ENCODE measurements at places on chromosomes 16 and 17. TPM values are rescaled to one million over a fixed set of nuclear protein-coding genes. Genes with fewer than 3 reads are reported as not detected.

The SHBG gene
- not detected for total RNA-seq

The HBA1 gene
- total RNA-seq, result 1,094 TPM

The TEKT5 gene
- not detected for total RNA-seq

The CMTM4 gene
- 15.2 TPM for total RNA-seq

The ZPBP2 gene
- total RNA-seq, result not detected

DNA sequence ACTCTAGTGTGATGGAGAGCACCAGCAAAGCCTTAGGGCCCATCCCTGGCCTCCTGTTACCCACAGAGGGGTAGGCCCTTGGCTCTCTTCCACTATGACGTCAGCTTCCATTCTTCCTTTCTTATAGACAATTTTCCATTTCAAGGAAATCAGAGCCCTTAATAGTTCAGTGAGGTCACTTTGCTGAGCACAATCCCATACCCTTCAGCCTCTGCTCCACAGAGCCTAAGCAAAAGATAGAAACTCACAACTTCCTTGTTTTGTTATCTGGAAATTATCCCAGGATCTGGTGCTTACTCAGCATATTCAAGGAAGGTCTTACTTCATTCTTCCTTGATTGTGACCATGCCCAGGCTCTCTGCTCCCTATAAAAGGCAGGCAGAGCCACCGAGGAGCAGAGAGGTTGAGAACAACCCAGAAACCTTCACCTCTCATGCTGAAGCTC, at the start of gene CCL8:
TSS of gene CCL8 (plus strand) at position 397 of the 445 bp plus-strand sequence. CDS start 67 bp downstream, outside the sequence.
- peaks cover 16% of the 10 kb centered on the region for H3K4me1 ChIP-seq
- no peak within 1 kb of the TSS for H3K4me3 ChIP-seq
- H3K27me3 ChIP-seq, result no peaks in the 10 kb centered on the region

- H3K4me3 ChIP-seq, result no peak overlapping the region
- no peak for DNase-seq
- no peaks in the 10 kb centered on the region for H3K36me3 ChIP-seq
- no peaks in the 10 kb centered on the region for H3K4me1 ChIP-seq
- H3K27ac ChIP-seq, result no peak overlapping the region
Observed at GRCh38 chr17:79968116-79968515, 67.6 kb downstream of the TBC1D16 start.

DNA sequence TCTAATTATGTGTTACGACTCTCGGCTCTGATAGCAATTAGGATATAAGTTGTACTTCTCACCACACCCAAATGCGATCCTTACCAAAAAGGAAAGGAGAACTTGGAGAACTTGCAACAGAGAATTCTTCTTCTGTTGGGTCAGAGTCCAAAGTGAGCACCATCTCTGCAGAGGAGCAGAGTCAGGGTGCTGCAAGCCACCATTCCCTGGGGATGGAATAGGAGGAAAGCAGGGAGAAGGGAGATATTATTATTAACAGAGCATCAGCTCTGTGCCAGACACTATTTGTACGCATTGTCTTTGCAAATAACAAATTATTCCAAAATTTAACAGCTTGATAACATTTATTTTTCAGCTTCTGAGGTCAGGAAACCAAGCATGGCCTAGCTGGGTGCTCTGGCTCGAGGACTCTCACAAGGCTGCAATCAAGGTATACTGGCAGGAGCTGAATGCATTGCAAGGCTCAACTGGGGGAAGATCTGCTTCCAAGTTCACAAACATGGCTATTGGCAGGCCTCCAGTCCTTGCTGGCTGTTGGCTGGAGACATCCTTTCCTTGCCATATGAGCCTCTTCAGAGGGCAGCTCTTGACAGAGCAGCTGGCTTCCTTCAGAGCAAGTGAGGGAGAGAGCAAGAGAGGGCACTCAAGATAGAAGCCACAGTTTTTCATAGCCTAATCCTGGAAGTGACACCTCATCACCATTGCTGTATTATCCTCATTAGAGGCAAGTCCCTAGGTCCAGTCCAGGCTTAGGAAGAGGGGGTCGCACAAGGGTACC, 296.2 kb upstream of the CDH5 start:
- no peaks in the 10 kb centered on the region for H3K36me3 ChIP-seq
- no peak overlapping the region for H3K4me3 ChIP-seq
- no peak for DNase-seq

GRCh38 chr17:78897664-78898047, 5.3 kb downstream of the CEP295NL start:
- peaks cover 77% of the 10 kb centered on the region for H3K4me1 ChIP-seq
- DNase-seq, result no peak
- H3K27ac ChIP-seq, result peak overlapping the region; percentile 46
- H3K36me3 ChIP-seq, result peaks cover 5% of the 10 kb centered on the region
- no peaks in the 10 kb centered on the region for H3K27me3 ChIP-seq

GRCh38 chr16:80788027-80788426, 16.4 kb downstream of the CDYL2 start:
- DNase-seq, result no peak
- no peaks in the 10 kb centered on the region for H3K36me3 ChIP-seq
- no peak overlapping the region for H3K27ac ChIP-seq
- no peak overlapping the region for H3K4me3 ChIP-seq

- no peak overlapping the region for H3K4me3 ChIP-seq
- H3K27me3 ChIP-seq, result no peaks in the 10 kb centered on the region
- no peaks in the 10 kb centered on the region for H3K4me1 ChIP-seq
- no peak for DNase-seq
- H3K36me3 ChIP-seq, result no peaks in the 10 kb centered on the region
Observed at GRCh38 chr16:75762746-75763145, 36.5 kb upstream of the CPHXL start.

DNA sequence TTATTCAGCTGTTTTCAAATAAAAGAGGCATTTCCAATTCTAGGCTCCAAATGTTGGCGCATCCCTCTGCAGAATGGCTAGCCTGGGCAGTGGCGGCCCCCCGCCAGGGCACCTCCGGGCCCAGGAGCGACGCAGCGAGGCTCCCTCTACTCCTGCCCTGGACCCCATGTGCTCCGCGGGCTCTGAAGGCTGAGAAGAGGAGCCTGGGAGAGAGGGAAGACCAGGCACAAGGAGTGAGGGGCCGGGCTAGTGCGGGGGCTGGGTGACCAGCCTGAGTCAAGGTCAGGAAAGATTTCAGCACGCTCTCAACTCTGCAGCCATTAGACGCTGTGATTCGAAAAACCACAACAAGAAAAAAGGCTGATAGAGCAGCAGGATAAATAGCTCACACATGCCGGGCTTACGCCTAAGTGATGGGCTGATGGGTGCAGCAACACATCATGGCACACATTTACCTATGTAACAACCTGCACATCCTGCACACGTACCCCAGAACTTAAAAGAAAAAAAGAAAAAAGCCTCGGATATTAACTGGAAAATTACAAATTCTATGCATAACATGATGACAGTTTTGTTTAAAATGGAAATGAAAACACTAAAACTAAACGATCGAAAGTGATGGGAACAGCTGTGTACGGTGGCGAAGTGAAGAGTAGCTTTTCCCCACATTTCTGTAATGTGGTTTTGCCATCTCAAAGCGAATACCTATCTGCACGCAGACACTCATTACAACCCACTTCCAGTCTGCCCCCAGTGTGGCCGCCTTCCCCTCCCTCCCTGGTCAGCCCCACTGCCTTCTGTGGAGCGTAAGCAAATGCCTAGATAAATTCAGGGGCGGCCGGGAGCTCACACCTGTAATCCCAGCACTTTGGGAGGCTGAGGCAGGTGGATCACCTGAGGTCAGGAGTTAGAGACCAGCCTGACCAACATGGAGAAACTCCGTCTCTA, 44.4 kb downstream of the MAP1LC3B start:
- H3K4me3 ChIP-seq, result no peak overlapping the region
- no peak for DNase-seq
- H3K36me3 ChIP-seq, result no peaks in the 10 kb centered on the region
- peak overlapping the region; percentile 74 for H3K27ac ChIP-seq
- no peaks in the 10 kb centered on the region for H3K27me3 ChIP-seq

DNA sequence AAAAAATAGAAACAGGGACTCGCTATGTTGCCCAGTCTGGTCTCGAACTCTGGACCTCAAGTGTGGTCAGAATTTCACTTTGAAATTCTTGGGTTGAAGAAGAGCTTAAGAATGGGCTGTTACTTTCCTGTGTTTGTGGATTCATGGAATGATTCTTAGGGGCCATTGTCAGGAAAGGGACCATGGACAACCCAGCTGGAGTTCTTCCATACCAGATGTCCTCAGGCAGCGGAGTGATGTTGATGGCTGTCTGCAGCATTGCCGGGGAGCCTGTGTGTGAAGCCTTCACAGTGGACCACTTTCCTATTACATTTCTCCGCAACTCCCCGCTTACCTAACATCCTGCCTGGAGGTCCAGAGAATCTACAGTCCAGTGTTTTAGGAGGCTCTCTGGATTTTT, 145.9 kb downstream of the CLEC16A start:
- H3K36me3 ChIP-seq, result peaks cover 8% of the 10 kb centered on the region
- no peak for DNase-seq
- H3K27me3 ChIP-seq, result no peaks in the 10 kb centered on the region
- H3K4me1 ChIP-seq, result peaks cover 11% of the 10 kb centered on the region
- no peak overlapping the region for H3K27ac ChIP-seq
- H3K4me3 ChIP-seq, result no peak overlapping the region
